ENCODE measurements at places on chromosomes 12 and 14.

DNA sequence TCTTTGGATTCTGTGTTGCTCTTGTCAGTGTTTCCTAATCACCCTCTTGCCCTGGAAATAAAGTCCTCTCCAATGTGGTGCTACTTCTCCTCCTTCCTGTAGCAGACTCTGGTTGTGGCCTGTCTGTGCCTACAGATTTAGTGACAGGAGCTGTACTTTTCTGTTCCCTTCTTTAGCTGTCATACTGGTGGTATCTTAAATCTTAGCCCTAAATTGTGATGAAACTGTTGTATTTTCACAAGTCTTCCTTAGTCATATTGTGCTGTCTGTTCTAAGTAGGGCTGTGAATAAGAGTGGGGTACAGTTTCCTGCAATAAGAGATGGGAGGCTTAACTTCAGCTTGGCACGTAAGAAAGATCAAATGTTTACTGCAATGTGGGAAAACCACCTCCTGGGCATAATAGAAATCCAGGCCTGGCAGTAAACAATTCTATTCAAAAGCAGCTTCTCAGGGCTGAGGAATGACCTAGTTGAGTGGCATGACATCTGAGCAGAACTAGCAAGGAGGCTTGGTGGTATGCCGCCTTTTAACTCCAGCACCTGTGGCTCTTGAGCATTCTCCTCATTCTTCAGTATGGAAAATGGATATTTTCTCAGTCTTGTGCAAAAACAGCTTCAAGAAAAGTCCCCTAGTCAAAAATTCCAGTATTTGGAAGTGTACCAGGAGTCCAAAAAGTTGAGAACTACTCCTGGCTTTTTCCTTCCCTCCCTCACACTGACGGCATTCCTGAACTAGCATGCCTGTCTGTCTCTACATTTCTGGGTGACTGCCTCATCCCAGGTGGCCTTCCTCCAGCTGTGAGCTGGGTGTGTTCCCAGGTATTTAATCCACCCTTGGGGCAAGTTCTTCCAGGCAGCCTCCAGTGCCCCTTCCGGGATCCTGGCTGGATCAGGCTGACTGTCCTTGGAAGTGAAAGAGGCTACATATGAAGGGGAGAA lies 19.5 kb downstream of the ANO6 start:
- DNase-seq, result no peak

- DNase-seq, result no peak
Observed at GRCh38 chr14:101082036-101082435, 178.5 kb upstream of the RTL1 start.

DNA sequence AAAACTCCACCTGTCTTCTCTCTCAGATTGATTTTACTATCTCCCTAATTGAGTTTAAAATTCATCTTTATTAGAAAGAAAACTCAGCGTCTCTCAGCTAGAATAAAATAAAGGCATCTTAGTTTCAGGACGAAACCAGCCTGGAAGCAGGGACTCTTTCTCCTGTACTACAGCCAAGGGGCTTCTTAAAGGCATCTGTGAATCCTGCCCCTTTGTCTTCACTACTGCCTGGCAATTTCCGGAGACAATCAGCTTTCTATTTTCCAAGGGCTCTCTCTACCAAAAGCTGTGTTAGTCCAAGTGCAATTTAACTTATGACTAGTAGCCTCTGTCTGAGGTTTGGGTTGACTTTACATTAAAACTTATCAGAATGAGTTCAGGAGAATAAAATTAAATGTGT lies 623.3 kb upstream of the FOXG1 start:
- peak; percentile 59 for DNase-seq

GRCh38 chr12:130876758-130877157 lies 4.9 kb downstream of the RAN start:
- DNase-seq, result no peak

DNA sequence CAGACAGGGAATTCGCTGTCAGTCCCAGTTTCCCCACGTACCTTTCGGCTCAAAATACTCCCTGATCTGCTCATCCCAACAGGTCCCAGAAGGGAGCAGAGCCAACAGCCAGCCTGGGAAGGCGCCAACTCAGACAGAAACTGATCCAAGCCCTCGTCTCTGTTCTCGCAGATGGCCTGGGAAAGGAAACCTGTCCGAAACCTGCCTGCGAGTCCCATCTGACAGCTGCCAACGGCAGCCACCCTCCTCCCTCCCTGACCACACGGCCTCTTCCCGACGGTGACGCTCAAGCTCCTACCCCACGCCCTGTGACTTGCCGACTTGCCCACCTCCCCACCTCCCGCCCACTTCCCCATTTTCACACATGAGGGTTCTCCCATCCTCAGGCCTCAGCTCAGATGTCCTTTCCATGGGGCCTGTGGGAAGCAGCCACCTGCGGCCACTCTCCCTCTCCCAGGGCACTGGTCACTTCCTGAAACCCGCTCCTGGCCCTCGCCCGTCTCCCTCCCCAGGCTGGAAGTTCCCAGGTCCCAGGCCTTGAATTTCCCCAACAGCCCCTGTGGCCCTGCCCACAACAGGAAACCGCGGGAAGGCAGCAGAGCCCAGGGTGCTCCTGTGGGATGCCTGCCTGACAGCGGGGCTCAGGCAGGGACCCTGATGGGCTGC lies 60.9 kb upstream of the FBRSL1 start:
- DNase-seq, result no peak

DNA sequence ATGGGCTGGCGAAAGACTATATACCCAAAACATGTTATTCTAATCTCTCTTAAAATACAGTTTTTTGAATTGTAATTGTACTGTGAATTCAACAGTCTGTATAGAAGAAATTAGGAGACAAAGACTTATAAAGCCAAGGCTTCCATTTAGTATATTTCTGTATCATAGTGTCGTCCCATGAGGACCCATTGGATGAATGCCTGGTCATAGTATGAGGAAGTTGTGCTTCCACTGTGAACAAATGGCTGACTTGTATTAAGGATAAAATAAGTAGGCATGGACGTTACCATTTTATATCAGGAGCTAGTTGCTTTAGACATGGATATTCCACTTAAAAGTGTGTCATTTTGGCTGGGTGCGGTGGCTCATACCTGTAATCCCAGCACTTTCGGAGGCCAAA lies 55.9 kb upstream of the NAV3 start:
- no peak for DNase-seq

- DNase-seq, result no peak
Observed at GRCh38 chr14:51360592-51360991, 120.5 kb downstream of the TMX1 start.

DNA sequence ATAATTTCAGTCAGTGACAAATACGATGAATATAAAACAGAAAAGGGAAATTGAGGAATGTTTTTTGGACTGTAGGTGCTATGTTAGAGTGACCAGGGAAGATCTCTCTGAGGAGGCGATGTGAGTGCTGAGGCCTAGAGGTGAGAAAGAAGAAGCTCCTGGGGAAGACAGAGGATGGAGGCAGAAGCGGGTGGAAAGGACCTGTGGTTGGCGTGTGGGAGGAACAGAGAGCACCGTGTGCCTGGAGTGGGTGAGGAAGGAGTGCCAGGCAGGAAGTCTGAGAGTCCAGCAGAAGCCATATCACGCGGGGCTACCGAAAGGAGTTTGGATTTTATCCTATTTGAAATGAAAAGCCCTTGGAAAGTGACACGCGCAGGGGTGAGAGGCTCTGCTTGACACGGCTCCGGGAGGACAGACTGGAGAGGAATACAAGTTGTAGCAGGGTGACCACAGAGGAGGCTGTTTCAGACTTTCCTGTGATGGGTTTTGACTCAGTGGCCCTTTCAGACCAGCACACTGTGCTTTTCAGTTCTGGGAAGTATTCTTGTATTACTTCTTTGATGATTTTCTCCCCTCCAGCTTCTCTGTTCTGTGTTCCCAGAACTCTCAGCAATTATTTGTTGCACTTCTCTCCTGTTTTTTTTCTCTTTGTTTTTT lies 96.9 kb downstream of the VRK1 start:
- no peak for DNase-seq

DNA sequence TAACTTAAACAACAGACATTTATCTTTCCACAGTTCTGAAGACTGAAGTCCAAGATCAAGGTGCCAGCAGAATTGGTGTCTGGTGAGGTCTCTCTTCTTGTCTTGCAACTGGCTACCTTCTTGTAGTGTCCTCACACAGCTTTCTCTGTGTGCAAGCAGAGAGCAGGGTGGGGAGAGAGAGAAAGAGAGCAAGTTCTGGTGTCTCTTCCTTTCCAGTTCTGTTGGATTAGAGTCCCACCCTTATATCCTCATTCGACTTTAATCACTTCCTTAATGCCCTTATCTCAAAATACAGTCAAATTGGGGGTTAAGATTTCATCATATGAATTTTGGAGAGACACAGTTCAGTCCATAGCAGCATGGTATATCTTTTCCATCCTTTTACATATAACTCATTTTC lies 40.8 kb downstream of the DYRK2 start:
- DNase-seq, result no peak

- no peak for DNase-seq
Observed at GRCh38 chr12:78457938-78458337, 406.6 kb upstream of the SYT1 start.

DNA sequence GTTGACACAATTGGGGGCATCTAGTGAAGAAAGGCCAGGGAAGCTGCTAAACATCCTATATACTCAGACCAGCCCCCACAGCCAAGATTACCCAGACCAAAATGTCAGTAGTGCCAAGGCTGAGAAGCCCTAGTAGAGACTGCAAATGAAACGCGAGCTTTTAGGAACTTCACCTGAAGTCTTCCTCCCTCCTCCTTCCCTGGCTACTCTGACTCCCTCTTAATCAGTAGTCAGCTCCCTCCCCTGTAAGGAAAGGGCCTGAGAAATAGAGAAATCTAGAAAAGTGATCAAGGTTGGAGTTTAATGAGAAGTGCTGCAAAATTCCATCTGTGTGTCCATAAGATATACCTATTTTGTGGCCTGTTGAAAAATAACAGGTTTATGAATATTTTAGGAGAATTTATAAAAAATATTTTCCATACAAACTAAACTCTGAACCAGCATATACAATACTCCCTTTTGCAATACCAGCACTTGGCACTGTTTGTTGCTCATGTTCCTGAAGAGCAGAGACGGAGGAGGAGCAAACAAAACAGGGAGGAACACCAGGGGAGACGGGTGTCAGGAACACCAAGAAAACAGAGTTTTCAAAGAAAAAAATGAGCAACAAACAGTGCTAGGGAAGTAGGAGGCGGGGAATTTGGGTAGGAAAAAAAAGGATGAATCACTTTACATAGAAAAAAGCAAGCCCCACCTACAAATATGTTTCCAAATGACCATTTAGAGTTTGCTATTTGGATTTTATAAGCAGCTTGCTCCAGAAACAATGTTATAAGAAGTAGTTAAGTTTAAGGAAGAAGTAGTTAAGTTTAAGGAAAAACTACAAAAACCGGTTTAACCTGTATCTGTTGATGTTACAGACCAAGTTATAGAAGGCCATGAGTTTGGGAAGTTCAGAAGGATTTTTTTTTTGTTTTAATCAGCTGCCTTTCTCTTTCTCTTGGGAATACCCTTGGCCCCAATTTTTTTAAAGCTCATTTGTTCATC lies 282.1 kb upstream of the GRIP1 start:
- DNase-seq, result no peak

- no peak for DNase-seq
Observed at GRCh38 chr14:61280092-61280525, 1.0 kb downstream of the TMEM30B start.

GRCh38 chr12:22340143-22340542 lies 5.6 kb upstream of the ST8SIA1 start:
- no peak for DNase-seq

DNA sequence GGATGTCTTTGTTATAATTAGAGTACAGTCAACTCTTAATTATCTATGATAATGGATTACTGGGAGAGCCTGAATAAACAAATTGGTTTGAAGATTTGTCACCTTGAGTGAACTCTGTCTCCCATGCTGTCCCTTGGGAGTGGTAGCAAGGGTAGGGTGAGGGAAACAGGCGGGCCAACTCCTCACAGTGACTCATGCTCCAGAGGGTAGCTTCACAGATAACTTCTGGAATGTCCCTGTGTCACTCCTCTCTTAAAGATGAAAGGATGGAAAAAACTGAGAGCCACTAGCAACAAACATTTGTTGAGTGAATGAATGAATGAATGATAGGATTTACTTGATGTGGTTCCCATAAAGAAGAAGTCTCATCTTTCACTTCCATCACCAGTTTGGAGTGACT lies 53.5 kb downstream of the RASSF9 start:
- no peak for DNase-seq

GRCh38 chr12:55831447-55831815 lies 2.0 kb upstream of the DNAJC14 start:
- no peak for DNase-seq
